ENCODE measurements at places on chromosomes 11 and 22.
A peak's percentile ranks its signal among the peaks of the same experiment; 100 is the strongest.

DNA sequence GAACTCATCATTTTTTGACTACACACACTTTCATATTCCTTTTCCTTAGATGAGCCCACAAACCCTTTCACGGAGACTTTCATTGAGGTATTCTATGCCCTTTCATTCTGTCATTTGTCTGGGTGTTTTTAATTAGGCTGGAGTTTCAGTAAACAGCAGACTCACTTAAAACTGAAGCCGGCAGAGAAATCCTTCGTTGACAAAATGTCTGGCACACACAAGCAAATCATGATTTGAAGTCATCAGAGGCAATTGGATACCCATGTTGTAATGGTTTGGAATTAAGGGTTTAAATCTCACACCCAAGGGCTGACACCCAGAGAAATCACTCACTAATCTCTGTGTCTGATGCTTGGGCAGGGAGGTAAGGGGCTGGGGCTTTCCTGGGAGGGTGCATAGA is 127.1 kb downstream of the EHF start:
- no peak for DNase-seq

- DNase-seq = peak; percentile 29
Measured at GRCh38 chr11:77547863-77548551, 41.7 kb upstream of the AQP11 start.

GRCh38 chr11:45649544-45650165 is 15.8 kb downstream of the CHST1 start:
- no peak for DNase-seq

DNA sequence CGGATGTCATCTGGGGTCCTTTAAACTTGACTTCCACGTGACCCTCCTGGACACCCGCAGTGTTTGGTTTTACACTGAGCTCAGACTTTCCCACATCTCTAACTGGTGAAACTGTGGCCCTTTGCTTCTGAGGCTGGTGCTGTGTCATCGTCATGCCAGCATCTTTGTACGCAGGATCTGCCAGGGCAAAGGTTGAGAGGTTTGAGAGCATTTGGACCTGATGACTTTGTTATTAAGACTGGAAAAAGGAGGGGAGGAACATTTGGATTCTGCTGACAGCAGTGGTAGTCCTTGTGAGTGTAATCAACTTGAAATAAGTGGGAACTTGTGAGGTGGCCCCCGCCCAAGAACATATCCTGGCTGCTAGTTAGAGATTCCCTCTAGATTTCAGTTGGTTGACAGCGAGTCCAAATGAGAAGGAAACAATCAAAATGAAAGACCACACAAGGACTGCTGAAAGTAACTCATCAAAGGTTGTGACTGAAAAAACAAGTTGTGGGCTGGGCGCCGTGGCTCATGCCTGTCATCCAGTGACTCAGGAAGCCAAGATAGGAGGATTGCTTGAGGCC is 102.5 kb downstream of the KIAA1671 start:
- no peak for DNase-seq

DNA sequence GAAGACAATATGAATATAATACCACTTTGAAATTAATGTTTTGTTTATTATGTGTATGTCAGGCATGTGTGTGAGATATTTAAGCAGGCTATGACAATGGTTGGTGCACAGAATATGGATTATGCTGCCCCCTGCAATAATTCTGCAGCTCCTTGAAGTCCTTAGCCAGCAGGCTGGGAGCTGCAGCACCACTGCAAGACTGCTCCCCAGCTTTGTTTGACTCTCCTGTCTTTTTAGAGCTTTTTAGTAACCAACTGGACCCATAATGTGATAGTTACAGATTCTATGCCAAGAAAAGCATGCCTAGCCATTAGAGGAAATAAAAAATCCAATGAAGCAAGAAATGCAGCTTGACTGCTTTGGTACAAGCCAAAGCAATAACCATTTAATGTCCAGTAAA is 535.1 kb downstream of the TMEM135 start:
- DNase-seq = no peak

GRCh38 chr22:19636696-19637407 is 77.5 kb upstream of the SEPTIN5 start:
- no peak for DNase-seq

DNA sequence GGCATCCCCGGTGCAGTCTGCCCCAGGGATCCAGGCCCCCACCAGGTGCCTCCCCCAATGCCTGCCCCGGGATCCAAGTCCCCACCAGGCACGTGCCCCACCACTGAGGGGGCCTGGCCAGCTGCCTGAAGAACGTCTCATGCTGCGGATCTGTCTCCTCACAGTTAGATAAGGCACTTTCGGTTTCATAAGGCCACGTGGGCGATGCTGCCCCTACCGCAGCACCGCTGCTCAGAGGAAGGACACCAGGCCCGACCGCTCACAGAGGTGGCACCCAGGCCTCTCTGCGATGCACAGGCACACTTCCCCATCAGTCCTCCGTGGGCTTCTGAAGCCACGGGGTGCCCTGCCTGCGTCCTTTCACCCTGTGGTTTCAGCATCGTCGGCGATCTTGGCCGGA is 68.1 kb upstream of the BID start:
- DNase-seq = peak; percentile 56

DNA sequence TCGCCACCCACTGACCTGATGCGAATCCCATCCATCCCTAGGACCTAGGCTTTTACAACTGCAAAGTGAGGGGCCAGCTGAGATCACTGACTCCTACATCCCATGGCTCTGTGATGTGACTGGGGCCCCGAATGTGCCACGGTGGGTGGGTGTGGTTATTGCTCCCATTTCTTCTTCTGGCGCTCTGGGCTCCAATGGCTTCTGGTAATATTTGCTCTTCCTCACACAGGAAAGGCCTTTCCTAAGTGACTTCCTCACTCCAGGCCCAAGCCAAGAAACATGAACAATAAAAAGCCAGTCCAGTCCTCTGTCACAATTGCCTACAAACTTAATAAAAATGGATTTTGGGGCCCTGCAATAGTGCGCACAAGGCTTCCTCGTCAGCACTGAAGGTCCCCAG is 78.1 kb downstream of the GALNT18 start:
- DNase-seq = no peak

- DNase-seq = no peak
Measured at GRCh38 chr11:38968951-38969350, 2370.9 kb upstream of the RAG2 start.

- DNase-seq = peak; percentile 79
Measured at GRCh38 chr22:26589845-26590736, at the start of gene TPST2. TPST2 (minus strand) TSS chr22:26590132; CDS start chr22:26541630, 48,502 bp downstream.

- no peak for DNase-seq
Measured at GRCh38 chr22:29216873-29217666, 11.4 kb downstream of the EMID1 start.

- DNase-seq = no peak
Measured at GRCh38 chr11:102225689-102226568, 91.4 kb upstream of the BIRC3 start.

GRCh38 chr11:6613496-6613895 is 1.5 kb upstream of the TAF10 start:
- no peak for DNase-seq

DNA sequence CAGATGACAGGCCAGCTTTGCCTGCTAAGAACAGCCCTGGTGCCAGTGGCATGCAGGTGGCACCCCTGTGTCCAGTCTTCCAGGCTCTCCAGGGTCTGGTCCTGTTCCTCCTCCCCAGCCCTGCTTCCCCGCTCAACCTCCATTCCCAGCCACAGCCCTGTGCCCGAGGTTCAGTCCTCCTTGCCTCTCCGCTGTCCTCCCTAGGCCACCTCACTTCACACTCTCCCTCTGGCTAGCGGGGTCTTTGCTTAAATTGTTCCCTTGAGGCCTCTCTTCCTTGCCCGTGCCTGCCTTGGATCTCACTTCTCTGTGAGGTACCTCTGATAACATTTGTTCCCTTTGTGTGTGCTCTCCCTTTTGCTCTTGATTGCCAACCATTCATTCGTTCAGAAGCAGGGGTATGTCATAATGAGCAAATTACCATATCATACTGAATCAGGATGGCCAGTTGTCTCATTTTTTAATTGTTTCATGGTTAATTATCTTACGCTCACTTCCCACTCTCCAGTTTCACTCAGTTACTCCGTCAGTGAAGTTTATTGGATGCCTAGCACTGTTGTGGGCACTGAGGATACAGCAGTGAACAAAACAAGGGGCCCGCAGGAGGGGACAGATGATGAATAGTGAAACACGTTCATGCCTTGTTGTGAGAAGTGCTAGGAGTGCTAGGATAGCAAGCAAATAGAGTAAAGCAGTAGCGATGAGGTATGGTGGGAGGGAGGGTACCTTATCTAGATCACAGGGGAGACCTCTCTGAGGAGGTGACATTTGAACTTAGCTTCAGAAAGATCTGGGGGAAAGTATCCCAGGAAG is 7.4 kb downstream of the BMAL1 start:
- no peak for DNase-seq

DNA sequence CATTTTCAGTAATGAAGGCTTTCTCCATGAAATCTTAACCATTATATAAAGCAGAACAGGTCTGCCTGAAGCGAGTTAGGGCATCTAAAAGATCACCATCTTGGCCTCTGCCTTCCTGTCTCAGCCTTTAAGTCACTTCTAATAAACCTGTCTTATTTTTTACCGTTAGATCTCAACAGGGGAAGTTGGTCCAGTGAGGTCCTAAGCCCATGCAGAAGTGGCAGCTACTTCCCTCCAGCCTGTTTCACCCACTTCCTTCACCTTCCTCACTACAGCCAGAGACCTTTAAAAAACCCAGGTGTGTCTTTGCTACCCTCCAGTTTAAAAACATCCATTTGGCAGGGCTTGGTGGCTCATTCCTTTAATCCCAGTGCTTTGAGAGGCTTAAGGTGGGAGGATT is 14.1 kb upstream of the LIPT2 start:
- DNase-seq = no peak

DNA sequence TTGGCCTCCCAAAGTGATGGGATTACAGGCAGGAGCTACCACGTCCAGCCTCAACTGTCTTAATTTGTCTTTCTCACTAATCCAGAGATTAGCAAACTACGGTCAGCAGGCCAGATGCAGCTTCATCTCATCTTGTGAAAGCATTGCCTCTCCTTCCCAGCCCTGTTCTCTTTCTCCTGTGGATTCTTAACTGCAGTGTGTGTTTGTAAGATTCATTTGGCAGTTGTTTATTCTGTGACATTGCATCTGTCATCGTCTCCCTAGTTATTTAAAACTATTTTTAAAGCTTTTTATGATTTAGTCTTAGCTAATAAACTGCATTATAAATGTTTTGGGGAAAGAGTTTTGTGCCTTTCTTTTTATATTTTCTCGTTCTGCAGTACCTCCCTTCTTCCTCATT is 29.2 kb downstream of the RNF169 start:
- no peak for DNase-seq

- no peak for DNase-seq
Measured at GRCh38 chr22:22748756-22749155, 104.3 kb downstream of the GGTLC2 start.

GRCh38 chr11:88193278-88193677 is 18.0 kb upstream of the RAB38 start:
- DNase-seq = no peak

DNA sequence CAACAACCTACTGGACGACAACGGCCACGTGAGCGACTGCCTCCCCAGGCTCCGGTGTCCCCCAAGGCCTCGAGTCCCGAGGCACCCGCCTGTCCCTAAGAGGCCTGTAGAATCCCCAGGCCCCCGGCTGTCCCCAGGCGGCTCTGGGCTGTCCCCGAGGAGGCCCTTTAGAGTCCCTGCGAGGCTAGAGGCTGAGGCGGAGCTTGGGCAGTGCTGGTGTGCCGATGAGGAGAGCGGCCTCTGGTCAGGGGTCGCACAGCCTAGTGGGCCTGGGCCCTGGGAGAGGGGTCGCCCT is 3.7 kb downstream of the TBX1 start:
- no peak for DNase-seq

GRCh38 chr22:44112191-44112590 is 68.5 kb upstream of the PARVG start:
- DNase-seq = no peak

DNA sequence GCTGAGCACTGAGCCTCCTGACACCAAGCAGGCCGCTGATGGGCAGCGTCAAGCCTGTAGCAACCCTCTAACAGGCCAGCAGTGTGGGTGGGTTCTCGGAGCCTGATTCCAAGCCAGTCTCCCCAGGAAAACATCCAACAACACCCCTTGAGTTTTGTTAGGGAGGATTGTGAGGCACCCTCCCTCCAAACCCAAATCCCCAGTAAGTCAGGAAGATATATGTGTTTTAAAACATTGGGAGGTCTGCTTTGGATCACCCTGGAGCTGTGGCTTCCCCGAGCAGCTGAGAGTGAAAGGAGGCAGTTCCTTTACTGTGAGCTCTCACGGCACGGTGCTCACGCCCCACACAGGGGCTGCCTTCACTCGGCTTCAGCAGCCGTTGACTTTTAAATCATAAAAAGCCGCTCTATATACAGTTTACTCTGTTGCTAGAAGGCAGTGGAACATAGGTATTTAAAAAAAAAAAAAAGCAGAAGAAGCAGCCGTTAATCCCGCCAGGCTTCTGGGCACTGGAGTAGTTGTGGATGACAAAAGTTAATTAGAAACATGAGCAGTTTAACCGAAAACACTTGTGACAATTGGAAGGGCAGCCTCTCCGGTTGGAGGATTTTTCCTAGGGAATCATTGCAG is 218.6 kb downstream of the NAV2 start:
- no peak for DNase-seq

DNA sequence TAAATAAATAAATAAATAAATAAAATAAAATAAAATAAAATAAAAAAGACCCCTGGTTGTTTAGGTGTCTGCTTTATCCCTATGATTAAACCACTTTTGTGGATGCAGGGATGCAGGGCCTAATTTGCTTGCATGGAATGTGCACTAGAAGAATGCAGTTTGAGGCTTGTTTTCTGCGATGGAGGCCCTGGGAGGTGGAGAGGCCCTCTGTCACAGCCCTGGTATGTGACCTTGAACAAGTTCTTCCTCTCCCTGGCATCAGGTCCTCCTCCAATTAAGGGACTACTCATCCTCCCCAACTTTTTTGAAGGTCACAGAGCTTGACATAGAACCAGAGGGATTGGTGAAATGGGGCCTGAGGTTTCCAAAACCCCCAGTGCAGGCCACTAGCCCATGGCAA is 22.7 kb downstream of the KCNJ4 start:
- no peak for DNase-seq

GRCh38 chr11:129460714-129461113 is 85.1 kb downstream of the BARX2 start:
- no peak for DNase-seq

DNA sequence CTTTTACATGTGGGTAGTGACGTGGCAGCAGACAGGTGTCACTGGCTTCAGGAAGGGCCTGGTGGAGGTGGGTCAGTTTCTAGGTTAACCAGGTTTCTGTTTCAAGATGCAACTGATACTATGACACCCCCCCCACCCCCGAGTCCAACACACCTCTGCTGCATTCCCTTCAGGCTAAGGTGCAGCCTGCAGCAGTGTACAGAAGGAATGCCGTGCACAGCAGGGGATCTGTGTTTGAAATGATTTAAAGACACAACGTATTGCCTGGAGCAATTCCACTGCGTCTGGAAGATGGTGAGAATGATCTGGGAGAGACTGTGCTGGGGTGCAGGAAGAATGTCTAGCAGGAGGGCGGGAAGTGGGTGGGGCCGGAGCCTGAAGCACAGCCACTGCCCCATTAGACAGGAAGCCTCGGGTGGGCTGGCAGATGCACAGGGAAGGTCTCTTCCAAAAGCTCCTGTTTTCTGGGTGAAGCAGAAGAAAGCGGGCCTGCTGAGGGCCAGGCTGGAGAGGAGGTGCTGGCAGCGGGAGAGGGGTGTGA is 11.9 kb upstream of the TESMIN start:
- no peak for DNase-seq

- no peak for DNase-seq
Measured at GRCh38 chr22:17638182-17638431, 450 bp upstream of the BCL2L13 start.
